ENCODE measurements at places on chromosomes 16 and 17. TPM values are rescaled to one million over a fixed set of nuclear protein-coding genes. Genes with fewer than 3 reads are reported as not detected.

Gene RAPGEFL1
- 15.7 TPM for total RNA-seq

Gene ALOX12B
- not detected for total RNA-seq

Gene CCDC154
- 1.3 TPM for total RNA-seq

Gene SNX20
- 3.2 TPM for total RNA-seq

Gene STH
- total RNA-seq: not detected
